AML-193 (cell line): ENCODE measurements at places on chromosomes 5 and 9.
A peak's percentile ranks its signal among the peaks of the same experiment; 100 is the strongest.

GRCh38 chr5:126883564-126884245 is 106.8 kb downstream of the LMNB1 start:
- DNase-seq = no peak

- no peak for DNase-seq
Observed at GRCh38 chr5:32790411-32790951, 79.4 kb downstream of the NPR3 start.

- DNase-seq = no peak
Observed at GRCh38 chr5:56490971-56491468, 257.9 kb upstream of the ANKRD55 start.

DNA sequence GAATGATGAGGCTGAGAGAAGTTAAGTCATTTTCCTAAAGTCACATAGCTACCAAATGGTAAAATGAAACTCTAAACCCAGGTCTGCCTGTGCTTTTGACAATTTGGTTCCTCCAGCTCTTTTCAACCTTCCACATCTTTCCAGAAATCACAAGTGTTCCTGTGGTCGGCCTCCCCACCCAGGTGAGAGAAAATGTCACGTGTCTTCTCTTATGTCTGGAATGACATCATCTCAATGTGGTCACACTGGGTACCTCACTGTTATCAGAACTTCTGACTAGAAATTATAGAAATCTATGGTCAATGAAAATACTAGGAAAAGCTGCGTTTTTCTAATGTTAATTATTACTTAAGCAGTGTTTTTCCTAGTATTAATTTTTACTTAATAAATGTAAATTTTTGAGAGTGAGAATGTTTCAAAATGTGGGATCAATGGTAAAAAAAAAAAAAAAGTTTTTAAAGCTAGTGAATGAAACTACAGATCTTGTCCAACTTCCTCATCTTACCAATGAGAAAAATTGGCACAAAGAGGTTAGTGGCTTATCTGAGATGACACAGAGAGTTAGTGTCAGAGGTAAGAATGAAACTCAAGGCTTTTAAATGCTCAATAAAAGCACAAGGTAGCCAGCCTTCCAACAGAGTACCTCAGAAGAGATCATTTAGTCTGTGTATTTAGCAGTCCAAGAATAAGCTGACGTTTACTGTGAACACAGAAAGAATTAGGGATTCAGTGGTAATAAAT is 228.7 kb upstream of the NR4A3 start:
- DNase-seq = peak; percentile 8

DNA sequence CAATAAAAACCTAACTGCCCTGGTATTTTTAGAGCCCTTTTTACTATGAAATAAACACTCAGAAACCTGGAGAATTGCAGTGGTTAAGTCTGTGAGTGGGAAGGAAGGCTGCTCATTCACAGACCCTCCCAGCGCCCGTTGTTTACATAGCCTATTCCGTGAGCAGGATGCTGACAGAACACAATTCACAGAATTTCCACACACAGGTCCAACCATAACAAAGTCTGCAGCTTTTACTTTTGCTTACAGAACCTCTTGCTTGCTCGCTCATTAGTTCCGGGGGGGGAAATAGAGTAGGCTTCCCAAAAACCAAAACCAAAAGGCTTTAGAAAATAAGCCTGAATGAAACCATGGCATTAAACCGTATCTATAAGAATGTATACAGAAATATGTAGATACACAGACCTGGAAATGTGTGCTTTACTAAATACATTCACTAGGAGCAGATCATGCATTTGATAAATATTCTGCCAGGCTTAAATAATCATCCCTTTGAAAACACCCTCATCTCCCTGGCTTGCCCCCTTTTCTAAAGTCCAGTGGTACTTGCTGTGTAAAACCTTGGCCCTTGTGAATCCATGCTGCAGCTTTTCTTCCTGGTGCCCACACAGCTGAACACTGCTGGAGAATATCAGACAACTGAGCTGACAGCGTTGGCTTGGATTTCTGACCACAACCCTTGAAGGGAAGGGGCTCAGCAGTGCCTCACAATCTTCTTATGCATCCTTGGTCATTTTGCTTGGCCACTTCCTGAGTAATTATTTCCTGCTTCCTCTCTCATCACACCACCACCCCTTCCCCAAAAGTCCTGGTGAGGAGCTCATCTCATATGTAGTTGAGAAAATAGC is 128.0 kb downstream of the FANCC start:
- peak; percentile 3 for DNase-seq

DNA sequence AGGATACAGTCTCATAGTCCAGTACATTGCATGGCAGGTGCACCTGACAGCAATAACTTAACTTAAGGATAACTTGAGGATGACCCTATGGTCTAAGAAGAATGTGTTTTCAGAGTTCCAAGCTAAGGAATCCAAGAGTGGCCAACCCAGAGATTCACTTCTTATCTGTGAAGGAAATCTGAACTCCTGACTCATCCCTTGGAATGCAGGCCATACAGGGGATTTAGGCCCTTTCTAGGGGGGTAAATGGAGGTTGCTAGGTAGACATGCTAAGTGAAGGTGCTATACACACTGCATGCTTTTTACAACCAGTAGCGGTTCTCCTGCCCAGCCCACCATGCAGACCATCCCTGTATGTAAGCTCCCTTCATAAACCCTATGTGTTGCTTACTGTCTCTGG is 50.4 kb downstream of the HTR1A start:
- DNase-seq = no peak

GRCh38 chr9:91428436-91428835 is 4.8 kb upstream of the NFIL3 start:
- peak; percentile 83 for DNase-seq

- no peak for DNase-seq
Observed at GRCh38 chr9:131169563-131170240, 44.3 kb downstream of the NUP214 start.

DNA sequence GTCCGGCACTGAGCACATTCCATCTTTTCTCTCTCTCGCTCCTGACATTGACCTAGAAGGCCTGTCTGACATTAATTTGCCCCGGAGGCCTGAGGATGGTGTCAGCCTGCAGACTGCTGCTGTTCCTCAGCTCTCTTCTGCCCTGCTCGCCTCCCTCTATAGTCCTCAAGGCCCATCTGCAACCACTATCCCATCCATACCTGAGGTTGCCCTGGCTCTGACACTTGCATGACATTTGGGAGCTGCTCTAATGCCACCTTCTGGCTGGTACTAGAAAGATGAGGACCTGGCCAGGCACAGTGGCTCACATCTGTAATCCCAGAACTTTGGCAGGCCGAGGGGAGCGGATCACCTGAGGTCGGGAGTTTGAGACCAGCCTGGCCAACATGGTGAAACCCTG is 38.6 kb upstream of the GGTA1 start:
- peak; percentile 12 for DNase-seq

DNA sequence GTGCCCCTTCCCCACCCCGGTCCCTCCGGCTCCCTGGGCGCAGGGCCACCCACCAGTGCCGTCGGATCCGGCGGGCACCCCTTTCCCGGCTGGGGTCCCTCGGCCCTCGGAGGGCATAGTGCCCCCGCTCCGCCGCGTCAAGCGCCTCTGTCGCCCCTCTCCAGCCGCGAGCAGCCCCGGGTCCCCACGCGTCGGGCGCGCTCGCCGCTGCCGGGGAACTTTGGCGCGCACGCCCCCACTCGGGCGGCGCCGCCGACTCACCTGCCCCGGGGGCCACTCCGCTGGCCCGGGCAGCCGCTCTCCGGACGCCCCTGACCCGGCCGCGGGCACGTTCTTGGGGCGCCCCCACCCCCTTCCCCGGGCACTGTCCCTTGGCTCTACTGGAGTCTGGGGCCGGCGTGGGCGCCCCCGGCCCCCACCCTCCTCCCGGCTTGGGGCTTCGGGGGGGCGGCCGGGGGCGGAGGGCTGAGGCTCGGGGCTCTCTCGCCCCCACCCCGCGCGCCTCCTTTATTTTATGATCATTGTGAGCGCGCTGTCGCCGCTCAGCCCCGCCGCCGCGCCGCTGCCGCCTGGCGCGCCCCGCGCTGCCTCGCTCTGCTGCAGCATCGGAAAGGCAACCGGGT is 1.1 kb upstream of the FAM78A start:
- no peak for DNase-seq

DNA sequence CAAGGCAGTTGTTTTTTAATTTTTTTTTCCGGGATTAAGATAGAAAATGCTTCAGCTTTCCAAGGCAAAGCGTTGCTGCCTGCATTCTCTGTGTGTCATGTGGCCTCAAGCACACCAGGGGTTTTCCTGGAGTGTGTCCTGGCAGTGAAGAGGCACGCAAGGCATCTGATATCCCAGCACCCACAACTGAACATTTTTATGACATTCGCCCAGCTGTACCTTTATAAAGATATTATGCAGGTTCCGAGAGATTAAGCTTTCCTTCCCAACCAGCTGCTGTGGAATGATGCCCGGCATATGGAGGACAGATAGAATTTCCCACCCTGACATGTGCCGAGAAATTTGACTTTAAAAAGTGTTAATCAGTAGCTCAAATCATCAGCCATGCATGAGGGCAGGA is 205.6 kb downstream of the GADD45G start:
- DNase-seq = no peak

GRCh38 chr9:69500896-69501295 is 171.3 kb downstream of the APBA1 start:
- DNase-seq = no peak

DNA sequence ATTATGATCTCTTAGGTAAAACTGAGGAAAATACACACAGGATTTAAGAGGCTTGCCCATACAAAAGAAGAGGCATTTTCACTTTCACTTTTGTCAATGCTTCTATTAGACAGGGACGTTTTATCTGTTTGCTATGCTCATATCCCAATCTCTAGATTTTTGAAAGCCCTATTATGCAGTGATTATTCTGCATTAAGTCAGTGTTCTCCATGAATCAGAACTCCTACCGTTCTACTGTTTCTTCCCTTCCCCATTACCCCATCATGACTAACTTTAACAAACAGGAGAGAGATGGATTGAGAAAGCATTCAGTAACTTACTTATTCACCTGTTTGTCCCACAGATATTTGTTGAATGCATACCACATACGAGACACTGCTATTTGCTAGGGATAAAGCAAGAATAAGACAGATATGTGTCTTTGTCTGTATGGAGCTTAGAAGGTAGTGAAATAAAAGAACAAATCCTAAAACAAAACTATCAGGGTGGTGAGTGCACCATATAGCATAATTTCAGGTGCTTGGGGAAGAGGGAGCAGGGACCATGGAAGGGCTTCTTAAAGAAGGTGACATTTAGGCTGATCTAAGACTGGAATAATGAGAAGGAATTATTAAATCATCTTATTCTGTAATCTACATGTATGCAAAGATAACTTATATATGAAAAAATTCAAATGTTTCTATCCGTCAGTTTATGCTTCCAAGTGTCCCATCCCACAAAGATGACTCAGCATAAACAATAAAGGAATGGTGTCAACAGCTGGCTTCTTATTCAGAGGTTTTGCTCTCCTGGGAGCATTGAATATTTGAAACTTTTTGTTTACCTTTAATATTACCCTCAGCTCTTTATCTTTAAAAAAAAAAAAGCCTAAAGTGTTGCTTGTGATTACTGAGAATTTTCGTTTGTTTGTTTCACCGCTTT is 328.1 kb downstream of the HINT1 start:
- DNase-seq = peak; percentile 1
